SK-N-SH (cell line): ENCODE measurements at places on chromosomes 1 and 21.

GRCh38 chr1:195141294-195141693, 1466.9 kb downstream of the KCNT2 start:
- H3K36me3 ChIP-seq = no peaks in the 10 kb centered on the region
- DNase-seq = no peak
- no peaks in the 10 kb centered on the region for H3K27me3 ChIP-seq
- no peak overlapping the region for H3K27ac ChIP-seq
- no peaks in the 10 kb centered on the region for H3K4me1 ChIP-seq
- H3K4me3 ChIP-seq = no peak overlapping the region

GRCh38 chr1:172826096-172826741, 167.3 kb downstream of the FASLG start:
- H3K27me3 ChIP-seq = no peaks in the 10 kb centered on the region
- no peaks in the 10 kb centered on the region for H3K36me3 ChIP-seq
- H3K4me1 ChIP-seq = no peaks in the 10 kb centered on the region
- peak; percentile 38 for DNase-seq
- H3K27ac ChIP-seq = no peak overlapping the region
- H3K4me3 ChIP-seq = no peak overlapping the region

- peak overlapping the region; percentile 81 for H3K27ac ChIP-seq
- no peaks in the 10 kb centered on the region for H3K27me3 ChIP-seq
- no peaks in the 10 kb centered on the region for H3K4me1 ChIP-seq
- peak; percentile 82 for DNase-seq
- peak overlapping the region; percentile 78 for H3K4me3 ChIP-seq
These were observed 27.8 kb upstream of the RNF187 start for GRCh38 chr1:228459091-228459993.

- no peaks in the 10 kb centered on the region for H3K36me3 ChIP-seq
- no peaks in the 10 kb centered on the region for H3K27me3 ChIP-seq
- H3K4me3 ChIP-seq = no peak overlapping the region
- H3K4me1 ChIP-seq = no peaks in the 10 kb centered on the region
These were observed 41.7 kb downstream of the PRKCZ start for GRCh38 chr1:2091611-2092604.

GRCh38 chr1:191579019-191579418, 579.2 kb upstream of the RGS18 start:
- 0 out of 2 replicates have a peak, but pooled peaks cover 6% of the 10 kb centered on the region for H3K27me3 ChIP-seq
- H3K27ac ChIP-seq = no peak overlapping the region
- no peaks in the 10 kb centered on the region for H3K4me1 ChIP-seq

GRCh38 chr1:92795166-92795565, 10.3 kb upstream of the EVI5 start:
- no peak for DNase-seq
- H3K4me3 ChIP-seq = no peak overlapping the region
- no peaks in the 10 kb centered on the region for H3K27me3 ChIP-seq
- no peak overlapping the region for H3K27ac ChIP-seq

- H3K27ac ChIP-seq = no peak overlapping the region
- H3K4me1 ChIP-seq = no peaks in the 10 kb centered on the region
- H3K36me3 ChIP-seq = no peaks in the 10 kb centered on the region
These were observed 7.8 kb upstream of the SRRM1 start for GRCh38 chr1:24635195-24635843.

GRCh38 chr21:31530897-31531705, 128.4 kb upstream of the SOD1 start:
- H3K4me3 ChIP-seq = no peak overlapping the region; the same call in 1 of the 2 replicates
- DNase-seq = peak; percentile 77
- H3K36me3 ChIP-seq = no peaks in the 10 kb centered on the region
- peak overlapping the region; percentile 82 for H3K27ac ChIP-seq
- peaks cover 32% of the 10 kb centered on the region for H3K4me1 ChIP-seq
- H3K27me3 ChIP-seq = no peaks in the 10 kb centered on the region

DNA sequence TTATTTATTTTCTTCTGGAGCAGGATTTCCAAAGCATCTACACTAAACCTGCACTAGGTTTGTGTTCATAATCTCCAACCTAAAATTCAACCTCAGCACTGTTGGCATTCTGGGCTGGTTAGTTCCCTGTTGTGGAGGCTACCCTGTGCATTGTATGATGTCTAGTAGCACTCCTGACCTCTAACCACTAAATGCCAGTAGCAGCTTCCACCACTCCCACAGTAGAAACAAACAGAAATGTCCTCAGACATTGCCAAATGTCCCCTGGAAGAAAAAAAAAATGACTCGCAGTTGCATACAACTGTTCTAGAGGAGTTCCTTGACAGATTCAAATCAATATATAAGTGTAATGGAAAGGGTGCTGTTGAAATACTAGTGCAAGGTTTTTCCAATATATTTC, 18.9 kb downstream of the GRIK1 start:
- no peaks in the 10 kb centered on the region for H3K36me3 ChIP-seq
- no peak overlapping the region for H3K27ac ChIP-seq
- H3K4me1 ChIP-seq = no peaks in the 10 kb centered on the region
- no peaks in the 10 kb centered on the region for H3K27me3 ChIP-seq
- no peak for DNase-seq
- no peak overlapping the region for H3K4me3 ChIP-seq

GRCh38 chr1:156462954-156463795, 37.4 kb downstream of the MEF2D start:
- no peak overlapping the region for H3K27ac ChIP-seq
- H3K4me3 ChIP-seq = no peak overlapping the region
- no peak for DNase-seq
- peaks cover 15% of the 10 kb centered on the region; the same call in 1 of the 2 replicates for H3K36me3 ChIP-seq

DNA sequence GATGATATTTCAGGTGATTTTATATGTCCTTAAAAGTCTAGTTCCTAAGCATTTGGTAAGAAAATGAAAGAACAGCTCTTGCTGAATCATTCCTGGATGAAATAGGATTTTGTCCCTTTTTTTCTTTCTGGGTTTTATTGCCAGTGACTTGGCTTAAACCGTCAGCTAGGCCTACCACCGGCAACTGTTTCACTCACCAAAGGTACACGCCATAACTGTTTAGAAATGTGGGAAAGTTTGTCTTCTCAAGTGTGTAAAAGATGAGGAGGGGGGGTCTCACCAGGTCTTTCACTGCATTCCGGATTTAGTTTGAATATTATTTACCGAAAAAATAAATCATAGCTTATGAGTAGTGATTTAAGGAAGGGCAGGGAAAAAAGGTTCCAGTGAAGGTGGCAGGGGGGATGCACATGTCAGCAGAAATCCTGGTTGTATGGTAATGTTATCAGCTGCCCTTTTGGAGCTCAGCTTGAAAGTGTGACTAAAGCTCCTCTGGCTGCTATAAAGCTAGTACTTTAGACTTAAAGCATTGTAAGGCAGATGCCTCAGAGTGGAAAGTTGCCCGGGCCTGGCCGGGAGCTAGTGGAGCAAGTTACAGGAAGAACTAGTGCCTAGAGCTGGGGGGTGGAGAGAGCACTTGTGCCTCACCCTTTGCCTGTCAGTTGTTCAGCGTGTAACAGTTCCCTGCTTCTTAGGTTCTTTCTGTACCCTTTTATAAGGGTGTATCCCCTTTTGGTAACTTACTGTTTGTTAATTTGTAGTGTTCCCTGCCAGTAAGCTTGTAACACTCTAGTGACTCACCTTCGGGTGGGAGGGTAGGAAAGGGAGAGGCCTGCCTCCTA, 3.1 kb downstream of the ATP1A1 start:
- peak overlapping the region; percentile 84 for H3K27ac ChIP-seq
- DNase-seq = no peak
- no peaks in the 10 kb centered on the region for H3K36me3 ChIP-seq
- H3K27me3 ChIP-seq = no peaks in the 10 kb centered on the region

DNA sequence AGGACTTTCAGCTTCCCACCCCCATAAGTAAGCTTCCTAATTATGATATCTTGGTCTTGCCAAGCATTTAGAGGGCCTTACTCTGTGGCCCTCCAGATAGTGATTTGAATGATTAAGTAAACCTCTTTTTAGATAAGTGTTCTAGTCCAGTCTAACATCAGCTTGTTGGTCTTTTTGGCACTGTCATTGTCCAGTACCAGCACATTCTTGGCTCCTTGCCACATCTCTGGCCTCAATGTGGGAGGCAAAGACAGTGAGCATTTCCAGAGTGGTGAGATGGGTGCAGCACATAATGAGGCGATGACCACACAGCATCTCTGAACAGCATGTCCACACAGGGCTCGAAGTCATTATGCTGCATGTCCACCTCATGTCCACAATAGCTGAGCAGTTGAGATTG, 6.1 kb downstream of the CAPZA1 start:
- H3K36me3 ChIP-seq = peaks cover 16% of the 10 kb centered on the region
- peaks cover 10% of the 10 kb centered on the region for H3K4me1 ChIP-seq
- H3K27ac ChIP-seq = no peak overlapping the region
- DNase-seq = no peak
- no peaks in the 10 kb centered on the region for H3K27me3 ChIP-seq
